ENCODE measurements at places on chromosomes 12 and 14.
A peak's percentile ranks its signal among the peaks of the same experiment; 100 is the strongest.

GRCh38 chr12:89333564-89334252, 18.6 kb downstream of the DUSP6 start:
- DNase-seq, result peak; percentile 47

DNA sequence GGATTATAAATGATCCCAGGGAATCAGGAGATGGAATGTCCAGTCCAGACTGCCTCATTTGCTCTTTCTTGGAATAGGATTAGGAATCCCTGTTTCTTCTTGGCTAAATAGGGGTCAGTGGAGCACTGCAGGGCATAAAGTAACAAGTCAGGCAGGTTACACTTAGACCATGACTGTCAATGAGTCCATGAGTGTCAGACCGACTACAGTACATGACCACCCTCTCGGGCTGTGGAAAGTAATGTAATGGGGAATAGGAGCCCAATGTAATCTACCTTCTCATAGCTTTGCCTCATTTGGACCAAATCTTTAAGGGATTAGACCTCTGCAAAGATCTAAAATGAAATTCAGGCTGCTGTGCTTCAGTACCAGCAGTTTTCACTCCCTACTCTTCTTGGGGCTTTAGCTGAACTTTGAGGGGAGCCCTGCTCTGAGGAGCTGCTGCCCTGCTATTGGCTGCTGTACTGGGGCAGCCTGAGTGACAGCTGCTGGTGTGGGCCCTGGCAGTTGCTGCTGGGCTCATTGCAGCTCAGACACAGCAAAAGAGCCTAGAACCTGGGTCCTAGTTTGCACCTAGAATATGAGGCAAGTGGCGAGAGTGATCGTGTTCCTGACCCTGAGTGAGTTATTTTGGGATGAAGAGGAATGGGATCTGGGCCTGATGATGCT, 62.2 kb upstream of the OR4E1 start:
- no peak for DNase-seq

DNA sequence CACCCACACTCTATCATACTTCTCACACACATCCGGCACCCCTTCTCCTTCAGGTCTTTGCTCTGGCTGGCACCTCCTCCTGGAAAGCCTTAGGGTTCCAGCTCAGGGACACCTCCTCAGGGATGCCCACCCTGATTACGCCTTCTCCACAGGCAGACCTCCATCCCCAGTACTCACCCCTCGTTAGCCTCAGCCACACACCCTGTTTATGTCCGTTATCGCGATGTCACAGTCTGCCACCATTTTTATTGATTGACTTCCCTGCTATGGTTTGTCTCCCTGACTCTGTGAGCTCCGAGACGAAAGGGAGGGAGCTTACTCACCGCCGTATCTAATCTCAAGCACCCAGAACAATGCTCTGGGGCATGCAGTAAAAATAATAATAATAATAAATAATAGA, 191.7 kb upstream of the LHX5 start:
- DNase-seq, result no peak

DNA sequence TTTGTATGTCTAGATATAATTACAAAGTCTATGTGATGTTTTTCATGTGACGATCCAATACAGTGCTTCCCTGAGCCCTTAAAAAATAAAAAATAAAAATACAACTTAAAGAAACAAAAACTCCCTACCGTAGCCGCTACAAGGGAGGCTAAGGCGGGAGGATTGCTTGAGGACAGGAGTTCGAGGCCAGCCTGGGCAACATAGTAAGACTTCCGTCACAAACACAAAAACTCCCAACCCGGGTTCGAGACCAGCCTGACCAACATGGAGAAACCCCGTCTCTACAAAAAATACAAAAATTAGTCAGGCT, 669 bp upstream of the CDKN3 start:
- no peak for DNase-seq

GRCh38 chr12:116287842-116288301, 10.4 kb upstream of the MED13L start:
- DNase-seq, result no peak

Measured in immature natural killer cell (primary cell).